ENCODE measurements at places on chromosomes 16 and 17.

DNA sequence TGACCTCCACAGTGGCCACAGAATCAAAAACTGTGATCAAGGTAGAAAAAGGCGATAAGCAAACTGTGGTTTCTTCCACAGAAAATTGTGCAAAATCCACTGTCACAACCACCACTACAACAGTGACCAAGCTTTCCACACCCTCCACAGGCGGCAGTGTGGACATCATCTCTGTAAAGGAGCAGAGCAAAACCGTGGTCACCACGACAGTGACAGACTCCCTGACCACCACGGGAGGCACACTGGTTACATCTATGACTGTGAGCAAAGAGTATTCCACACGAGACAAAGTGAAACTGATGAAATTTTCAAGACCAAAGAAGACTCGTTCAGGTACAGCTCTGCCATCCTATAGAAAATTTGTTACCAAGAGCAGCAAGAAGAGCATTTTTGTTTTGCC is 83.6 kb downstream of the C17orf58 start:
- no peak for DNase-seq

DNA sequence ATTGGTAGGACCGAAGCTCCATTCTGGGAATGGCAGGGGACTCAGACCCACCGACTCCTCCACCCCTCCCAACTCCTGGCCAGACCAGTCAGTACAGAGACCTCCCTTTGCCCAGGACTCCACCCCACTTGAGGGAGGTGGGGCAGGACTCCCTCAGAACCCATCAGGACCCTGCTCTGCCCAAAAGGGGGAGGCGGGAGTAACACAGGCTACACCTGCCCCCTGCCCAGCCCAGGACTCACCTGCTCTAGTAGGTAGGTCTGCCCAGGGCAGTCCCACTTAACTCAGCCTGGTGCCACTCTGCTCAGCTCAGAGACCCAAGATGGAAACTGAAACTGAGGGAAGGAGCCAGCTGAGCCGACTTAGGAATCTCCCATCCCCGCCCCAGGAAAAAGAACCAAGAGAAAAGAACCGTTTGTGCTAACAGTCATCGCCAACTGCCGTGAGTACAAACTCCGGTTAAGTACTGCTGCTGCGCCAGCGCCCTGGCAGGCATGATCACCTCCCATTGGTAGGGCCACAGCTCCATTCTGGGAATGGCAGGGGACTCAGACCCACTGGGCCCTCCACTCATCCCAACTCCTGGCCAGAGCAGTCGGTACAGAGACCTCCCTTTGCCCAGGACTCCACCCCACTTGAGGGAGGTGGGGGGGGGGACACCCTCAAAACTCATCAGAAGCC is 503 bp downstream of the DHX58 start:
- DNase-seq: no peak

DNA sequence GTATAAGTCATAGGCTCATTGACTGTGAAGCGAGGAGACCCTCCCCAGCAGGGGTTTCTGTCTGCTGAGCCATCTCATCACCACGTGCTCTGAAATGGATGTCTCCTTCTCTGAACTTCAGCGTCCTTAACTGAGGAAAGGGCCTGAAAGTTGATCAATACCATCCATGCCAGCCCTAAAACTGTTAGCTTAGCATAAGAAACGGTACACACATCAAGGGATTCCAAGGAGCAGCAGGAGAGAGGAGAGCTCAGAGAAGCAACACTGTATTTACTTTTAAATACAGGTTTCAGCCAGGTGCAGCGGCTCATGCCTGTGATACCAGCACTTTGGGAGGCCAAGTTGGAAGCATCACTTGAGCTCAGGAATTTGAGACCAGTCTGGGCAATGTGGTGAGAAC is 248.9 kb upstream of the TNRC6C start:
- no peak for DNase-seq

- no peak for DNase-seq
These were observed 885 bp downstream of the ZNF207 start for GRCh38 chr17:32350666-32351418.

DNA sequence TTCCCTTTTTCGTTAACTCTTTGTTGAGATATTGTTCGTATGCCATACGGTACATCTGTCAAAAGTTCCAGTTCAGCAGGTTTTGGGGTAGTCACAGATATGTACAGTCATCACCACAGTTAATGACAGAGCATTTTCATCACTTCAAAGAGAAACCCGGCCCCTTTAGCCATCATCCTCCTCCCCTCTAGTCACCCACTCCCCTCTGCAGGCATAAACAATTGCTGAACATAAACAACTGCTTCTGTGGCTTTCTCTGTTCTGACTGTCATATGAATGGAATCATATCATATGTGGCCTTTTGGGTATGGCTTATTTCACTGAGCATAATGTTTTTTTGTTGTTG is 59.3 kb downstream of the RNF213 start:
- DNase-seq: no peak

- DNase-seq: no peak
These were observed 397 bp downstream of the CDC42EP4 start for GRCh38 chr17:73311428-73311780.

DNA sequence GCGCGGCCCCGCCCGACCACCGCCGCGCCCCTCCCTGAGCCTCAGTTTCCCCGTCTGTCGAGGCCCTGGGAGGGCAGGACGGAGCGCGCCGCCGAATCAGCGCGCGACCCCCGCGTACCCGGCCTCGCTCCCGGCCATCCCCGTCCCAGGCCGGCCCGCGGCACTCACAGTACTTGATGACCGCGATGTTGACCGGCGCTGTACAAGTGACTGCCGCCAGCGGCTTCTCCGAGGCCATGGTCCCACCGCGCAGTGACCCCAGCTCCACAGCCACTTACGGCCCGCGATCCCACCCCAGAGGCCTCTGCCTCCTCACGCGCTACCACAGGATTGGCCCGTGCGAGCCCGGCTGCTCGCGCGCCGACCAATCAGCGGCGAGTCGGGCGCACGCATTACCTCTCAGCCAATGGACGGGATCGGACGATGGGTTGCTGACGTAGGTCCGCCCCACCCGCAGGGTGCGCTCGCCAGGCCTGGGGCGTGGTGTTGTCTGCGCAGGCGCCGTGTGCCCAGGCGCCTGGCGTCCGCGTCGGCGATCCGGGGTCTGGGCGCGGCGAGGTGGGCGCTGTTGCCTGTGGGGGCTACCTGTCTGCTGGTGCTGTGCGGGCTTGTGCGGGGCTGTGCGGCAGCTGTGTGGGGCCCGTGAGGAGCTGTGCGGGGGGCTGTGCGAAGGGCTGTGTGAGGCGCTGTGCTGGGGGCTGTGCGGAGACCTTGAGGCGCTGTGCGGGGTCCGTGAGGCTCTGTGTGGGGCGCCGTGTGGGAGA is at the start of gene MVD:
Gene MVD (minus strand): TSS at position 249 of the 764 bp plus-strand sequence. CDS start 11 bp downstream, at position 238.
- DNase-seq: peak; percentile 93

GRCh38 chr16:47470810-47471209 is 9.7 kb downstream of the PHKB start:
- DNase-seq: no peak

- DNase-seq: no peak
These were observed 27.5 kb downstream of the TRPV2 start for GRCh38 chr17:16442594-16443510.

- DNase-seq: peak; percentile 40
These were observed 321.8 kb downstream of the HS3ST3B1 start for GRCh38 chr17:14622615-14623101.

GRCh38 chr17:9566067-9566466 is 9.6 kb downstream of the STX8 start:
- no peak for DNase-seq

- no peak for DNase-seq
These were observed 48.7 kb downstream of the TENT4B start for GRCh38 chr16:50201787-50202186.

DNA sequence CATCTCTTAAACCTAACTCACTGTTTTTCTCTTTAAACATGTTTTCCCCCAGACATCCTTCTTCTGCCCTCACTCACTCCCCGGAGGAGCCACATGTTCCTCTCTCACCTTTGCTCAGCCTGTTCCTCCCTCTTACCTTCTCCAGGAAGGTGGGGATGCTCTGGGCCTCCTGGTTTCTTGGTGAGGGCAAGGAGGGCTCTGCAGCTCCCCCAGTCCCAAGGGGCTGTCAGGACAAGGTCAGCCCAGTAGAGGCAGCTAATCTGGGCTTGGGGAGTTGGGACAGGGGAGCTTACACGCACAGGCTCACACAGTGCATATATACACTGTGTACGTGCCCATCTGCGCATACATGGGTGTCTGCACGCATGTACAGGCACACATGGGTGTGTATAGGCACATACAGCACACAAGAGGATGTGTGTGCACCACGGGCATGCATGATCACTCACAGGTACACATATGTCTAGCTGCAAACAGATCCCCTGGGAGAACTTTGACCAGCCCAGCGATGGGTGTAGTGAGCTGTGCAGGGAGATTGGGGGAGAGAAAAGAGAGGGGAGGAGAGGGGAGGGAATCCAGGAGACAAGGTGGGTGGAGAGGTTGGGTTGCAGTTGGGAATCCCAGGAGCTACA is 28.6 kb upstream of the SPNS3 start:
- no peak for DNase-seq

- DNase-seq: no peak
These were observed 42.9 kb downstream of the BPTF start for GRCh38 chr17:67868176-67868575.

DNA sequence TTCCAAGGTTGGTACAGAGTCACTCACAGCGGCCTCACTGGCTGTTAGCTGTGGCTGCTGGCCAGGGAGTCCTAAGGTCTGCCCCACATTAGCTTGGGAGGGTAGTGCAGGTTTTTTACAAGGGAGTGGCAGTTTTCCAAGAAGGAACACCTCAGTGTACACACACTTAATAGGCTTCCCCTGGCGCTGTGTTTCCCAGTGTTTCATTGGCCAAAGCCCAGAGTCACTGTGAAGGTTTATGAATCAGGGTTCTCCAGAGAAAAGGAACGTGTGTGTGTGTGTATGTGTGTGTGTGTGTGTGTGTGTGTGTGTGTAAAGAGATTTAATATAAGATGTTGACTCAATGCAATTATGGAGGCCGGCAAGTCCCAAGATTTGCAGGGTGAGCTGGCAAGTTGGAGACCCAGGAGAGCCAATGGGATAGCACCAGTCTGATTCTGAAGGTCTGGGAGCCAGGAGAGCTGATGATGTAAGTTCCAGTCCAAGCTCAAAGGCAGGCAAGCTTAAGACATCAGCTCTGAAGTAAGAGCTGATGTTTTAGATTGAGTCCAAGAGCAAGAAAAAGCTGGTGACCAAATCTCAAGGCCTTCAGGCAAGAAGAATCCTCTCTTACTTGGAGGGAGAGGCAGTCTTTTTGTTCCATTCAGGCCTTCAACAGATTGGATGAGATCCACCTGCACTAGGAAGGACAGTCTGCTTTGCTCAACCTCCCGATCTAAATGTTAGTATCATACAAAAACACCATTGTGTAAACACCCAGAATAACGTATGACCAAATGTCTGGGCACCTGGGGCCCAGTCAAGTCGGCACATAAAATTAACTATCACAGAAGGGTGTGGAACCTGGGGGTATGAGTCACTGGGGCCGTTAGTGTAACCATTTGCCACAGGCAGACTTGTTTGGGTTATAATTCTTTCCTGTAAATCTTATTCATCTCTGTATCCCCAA is 206.8 kb downstream of the PRKCA start:
- DNase-seq: peak; percentile 40

DNA sequence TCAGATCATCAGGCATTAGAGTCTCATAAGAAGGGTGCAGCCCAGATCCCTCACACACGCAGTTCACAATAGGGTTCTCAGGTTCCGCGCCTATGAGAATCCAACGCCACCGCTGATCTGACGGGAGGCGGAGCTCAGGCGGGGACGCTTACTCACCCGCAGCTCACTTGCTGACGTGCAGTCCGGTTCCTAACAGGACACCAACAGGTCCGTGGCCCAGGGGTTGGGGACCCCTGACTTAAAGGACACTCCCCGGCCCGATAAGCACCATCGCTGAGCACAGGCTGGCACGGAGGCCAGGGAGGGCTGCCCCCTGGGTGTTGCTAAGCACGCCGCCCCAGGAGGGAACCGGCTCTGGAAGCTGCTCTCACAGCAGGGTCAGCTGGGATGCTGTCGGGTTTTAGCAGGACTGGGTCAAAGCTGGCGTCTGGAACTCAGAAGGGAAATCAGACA is 30.1 kb upstream of the BAHCC1 start:
- no peak for DNase-seq

DNA sequence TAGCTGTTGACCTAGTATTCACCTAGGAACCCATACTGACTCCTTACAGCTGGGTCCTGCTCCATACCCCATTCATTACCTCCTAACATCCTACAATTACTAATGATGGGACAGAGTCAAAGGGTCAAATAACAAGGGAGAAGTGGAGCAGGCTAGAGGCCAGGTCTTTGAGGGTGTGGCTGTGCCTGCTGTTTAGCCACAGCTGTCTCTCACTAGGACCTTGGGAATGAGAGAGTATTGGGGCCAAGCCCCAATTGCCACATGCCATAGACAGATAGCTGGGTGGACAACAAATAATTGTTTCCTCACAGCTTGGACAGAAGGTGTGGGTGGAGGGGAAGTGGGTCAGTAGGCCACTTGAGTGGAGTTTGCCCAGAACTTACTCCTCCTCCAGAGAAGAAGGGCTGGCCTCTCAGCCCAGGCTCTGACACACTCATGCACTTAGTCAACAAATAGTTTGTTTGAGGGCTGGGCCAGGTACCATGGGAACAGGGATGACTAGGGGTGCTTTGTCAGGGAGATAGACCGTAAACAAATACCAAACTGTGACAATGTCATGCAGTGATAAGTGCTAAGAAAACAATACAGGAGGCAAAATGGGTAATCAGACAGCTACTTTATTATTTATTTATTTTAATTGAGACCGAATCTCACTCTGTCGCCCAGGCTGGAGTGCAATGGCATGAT is 10.2 kb upstream of the CENPT start:
- no peak for DNase-seq

GRCh38 chr17:69949973-69950695 is 124.9 kb upstream of the KCNJ16 start:
- DNase-seq: no peak

- DNase-seq: no peak
These were observed 100.5 kb downstream of the VAT1L start for GRCh38 chr16:77888871-77889270.

DNA sequence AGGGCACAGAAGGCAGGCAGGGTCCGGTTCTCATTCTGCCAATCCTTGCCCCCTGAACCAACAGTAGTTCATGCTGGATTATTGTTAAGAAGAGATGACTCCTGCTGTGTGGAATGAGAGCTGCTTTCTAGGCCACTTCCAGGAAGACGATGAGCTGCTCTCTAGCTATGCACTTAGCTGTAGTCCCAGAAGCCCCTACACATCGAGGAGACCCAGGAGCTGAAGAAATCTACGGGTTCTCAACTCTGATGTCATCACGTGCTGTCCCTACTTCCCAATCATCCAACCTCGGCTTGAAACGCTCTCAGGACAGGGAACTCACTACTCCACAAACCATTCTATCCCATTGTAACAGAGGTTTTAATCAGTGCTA is 29.0 kb upstream of the EMP2 start:
- peak; percentile 61 for DNase-seq

- no peak for DNase-seq
These were observed 45.6 kb downstream of the TMC6 start for GRCh38 chr17:78082988-78083387.

DNA sequence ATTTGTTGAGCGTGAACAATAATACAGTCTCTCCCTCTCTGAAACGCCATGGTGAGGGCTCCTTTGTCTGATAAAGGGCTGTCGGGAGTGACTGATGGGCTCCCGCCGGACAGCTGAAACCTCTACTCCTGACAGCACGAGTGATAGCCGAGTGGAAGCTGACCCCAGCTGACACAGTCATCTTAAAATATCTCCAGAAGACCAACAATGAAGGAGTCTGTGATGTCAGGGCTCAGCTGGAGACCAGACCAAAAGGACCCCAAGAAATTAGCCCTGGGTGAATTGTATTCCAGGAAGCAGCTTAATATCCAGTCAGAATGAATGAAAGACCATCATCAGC is 22.4 kb downstream of the CCDC182 start:
- no peak for DNase-seq

Measured in fibroblast of skin of left quadriceps (primary cell).